ENCODE measurements at places on chromosomes 7 and 10. TPM values are rescaled to one million over a fixed set of nuclear protein-coding genes. Genes with fewer than 3 reads are reported as not detected.

DNA sequence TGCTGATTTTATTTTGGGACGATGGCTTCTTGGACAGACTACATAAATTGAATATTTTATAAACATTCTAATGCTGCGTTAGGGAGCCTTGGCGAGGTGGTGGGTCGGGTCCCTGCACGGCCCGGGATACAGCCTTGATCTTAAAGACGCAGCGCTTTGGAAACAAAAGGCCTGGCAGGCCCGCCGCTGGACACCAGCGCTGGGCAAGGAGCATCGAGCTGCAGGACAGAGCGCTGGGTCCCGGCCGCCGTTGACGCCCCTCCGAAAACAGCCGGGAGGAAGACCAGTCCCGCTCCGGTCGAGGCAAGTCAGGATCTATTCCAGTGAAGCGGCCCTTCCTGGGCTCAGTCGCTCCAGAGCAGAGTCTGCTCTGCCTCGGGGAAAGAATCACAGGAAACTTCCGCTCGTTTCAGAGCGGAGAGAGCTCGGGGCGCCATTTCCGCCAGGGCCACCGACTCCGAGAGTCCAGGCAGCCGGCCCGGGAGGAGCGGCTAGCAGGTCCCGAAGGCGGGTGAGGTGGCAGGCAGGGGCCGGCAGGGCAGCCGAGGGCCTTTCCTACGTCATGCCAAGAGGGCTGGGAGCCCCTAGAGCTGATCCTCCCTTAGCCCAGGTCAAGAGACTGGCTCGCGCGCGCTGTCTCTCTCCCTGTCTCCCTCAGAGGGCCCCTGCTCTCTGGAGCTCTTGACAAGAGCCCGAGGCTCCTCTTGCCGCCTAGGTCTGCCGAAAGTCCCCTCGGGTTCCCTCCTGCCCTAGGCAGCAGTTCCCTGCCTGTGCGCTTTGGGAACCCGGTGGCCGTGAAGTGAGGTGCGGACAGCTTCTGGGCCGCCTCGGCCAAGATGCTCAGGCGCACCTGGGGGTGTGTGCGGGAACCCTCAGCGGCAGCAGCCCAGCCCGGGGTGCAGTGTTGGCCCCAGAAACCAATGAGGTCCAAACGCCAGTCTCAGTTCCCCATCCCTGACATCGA is 1.4 kb upstream of the DRGX start:
- no peak overlapping the region for H3K4me3 ChIP-seq
- peak; percentile 55 for DNase-seq
- H3K4me1 ChIP-seq = peaks cover 38% of the 10 kb centered on the region
- H3K27ac ChIP-seq = no peak overlapping the region
- no peaks in the 10 kb centered on the region for H3K36me3 ChIP-seq
- H3K27me3 ChIP-seq = peaks cover 48% of the 10 kb centered on the region

DNA sequence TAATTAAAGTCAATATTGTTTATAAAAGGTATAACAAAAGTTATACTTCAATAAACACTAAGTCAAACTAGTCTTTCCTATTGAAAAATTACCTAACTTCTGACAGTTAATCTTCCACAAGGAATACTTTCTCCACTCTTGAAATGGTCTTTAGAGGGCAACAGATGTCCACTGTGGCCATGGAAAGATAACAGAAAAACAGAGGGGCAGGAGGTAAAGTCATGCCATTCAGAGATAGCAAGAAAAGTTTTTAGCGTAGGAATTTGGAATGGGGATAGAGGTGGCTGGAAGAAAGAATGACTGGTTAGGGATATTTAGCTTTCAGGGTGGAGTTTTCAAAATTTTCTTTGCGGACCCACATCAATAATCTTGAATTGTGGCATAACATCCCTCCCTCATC is 34.7 kb downstream of the HYCC1 start:
- peaks cover 22% of the 10 kb centered on the region for H3K36me3 ChIP-seq
- no peaks in the 10 kb centered on the region for H3K4me1 ChIP-seq
- H3K27ac ChIP-seq = no peak overlapping the region
- H3K4me3 ChIP-seq = no peak overlapping the region
- no peak for DNase-seq
- H3K27me3 ChIP-seq = no peaks in the 10 kb centered on the region

HTR5A gene
- total RNA-seq = not detected

TUBB8 gene
- total RNA-seq = not detected

CYP2E1 gene
- total RNA-seq = 2.9 TPM
